ENCODE measurements at places on chromosomes 5 and 9.
A peak's percentile ranks its signal among the peaks of the same experiment; 100 is the strongest.

- DNase-seq, result no peak
Observed at GRCh38 chr5:176743868-176744583, 66.3 kb upstream of the UNC5A start.

DNA sequence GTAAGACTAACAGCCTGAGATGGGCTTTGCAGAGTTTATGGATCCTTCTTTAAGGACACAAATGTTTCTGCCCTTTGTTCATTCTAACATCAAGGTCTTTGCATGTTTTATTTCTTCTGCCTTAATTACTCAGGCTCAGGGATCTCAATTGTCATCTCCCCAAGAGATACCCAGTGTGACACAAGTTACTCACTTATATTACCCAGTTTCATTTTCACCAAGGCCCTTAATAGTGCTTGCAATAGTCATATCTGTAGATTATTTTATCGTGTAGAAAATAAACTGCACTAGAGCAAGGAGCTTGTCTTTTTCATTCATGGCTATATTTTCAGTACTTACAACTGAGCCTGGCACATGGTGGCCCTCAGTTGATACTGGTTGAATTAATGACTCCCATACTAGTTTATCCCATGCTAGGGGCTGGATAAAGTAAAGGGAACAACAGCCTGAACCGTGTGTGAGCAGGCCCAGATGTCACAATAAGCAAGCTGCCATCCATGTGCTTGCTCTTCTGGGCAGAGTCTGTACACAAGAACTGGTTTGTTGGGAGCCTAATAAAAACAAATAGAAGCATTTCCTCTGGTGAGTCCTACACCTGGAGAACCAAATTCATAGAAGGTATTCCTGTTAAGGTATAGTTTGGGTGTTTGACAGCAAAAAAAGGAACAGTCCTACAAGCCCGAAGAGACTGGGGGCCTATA lies 112.5 kb upstream of the CD180 start:
- DNase-seq, result no peak

DNA sequence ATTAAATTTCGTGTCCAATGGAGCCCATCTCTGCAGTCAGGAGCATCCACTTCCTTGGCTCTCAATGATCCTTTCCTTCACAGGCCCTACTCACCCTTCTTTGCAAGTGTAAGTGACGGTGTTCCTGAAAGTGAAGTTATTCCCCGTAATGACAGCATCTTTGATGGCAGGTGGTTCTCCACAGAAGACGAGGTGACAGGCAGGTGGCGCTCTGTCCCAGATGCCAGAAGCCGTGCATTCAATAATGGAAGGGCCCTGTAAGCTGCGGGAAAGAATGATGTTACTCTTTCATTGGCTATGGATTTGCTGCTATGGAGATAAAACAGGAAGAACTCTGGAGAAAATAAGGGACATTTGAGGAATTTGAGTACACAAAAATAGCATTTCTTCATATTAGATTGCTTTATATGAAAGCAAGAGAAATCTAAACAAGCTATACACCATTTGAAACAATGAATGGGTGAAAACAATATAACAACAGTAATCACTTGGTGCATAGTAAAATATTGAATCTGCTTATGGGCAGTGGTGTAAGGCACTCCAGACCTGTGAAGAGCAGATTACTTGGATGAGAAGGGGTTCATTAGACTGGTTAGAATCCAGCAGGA lies 89.9 kb upstream of the TXNDC8 start:
- peak; percentile 60 for DNase-seq

GRCh38 chr5:127925916-127926315 lies 157.7 kb upstream of the SLC12A2 start:
- peak; percentile 42 for DNase-seq

DNA sequence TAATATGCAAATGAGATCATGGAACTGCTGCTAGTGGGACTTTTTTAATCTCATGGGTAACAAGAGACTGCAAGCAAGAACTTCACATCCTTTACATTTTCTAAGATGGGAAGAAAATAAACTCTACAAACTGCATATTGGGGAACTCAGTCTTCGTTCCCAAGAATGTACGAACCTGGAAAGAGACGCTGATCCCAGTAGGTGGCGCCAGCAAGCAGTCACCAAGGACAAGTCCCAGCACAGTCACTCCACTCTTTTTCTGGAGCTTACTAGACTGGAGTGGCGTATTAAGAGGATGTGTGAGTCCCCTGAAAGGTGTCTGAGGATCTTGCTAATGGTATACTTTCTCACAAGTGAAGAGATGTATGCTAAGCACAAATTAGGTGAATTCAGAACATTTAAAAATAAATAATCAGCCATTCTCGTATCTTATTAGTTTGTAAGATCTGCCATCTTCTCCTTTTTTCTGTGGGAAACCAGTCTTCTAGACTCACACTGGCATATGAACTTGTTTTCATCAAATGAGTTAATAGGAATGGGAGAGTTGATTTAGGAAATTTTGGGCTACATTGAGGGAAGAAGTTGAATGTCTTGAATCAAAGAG lies 16.0 kb upstream of the PUM3 start:
- peak; percentile 77 for DNase-seq

DNA sequence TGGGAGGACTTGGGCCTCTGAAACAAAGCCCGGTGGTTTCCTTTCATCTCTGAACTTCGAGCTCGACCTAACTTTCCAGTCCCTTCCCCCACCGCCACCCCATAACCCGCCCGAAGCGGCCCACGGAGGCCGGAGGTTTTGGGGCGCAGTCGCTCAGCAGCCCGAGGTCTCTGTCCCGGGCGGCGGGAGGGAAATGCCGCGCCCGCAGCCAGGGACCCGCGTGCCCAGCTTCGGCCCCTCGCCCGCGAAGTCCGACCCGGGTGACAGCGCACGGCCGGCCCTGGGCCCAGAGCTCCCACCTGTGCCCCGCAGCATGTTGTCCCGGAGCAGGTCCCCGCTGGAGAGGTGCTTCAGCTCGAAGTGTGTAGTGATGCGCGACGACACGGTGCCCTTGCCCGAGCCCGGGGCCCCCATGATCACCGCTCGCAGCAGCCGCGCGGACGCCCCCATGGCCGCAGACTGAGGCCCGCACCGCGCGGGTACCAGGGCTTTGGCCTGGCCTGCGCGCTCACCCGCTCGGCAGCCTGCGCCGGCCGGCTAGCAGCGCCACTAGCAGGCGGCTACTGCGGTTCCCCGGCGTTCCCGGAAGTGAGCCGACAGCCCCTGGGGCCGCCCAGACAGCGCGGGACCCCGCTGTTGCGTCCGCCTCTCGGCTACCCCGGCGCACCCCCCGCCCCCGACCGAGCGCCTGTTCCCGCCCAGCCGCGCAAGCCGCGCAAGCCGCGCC lies at the start of gene AK3:
Gene AK3 (minus strand): TSS at position 565 of the 727 bp plus-strand sequence. CDS start 115 bp downstream, at position 450.
- DNase-seq, result peak; percentile 95

GRCh38 chr9:116156621-116157314 lies 3.2 kb downstream of the PAPPA start:
- peak; percentile 92 for DNase-seq

GRCh38 chr9:109166771-109167601 lies at the start of gene FRRS1L:
Gene FRRS1L, minus strand, starts transcription at chr9:109167249. Its CDS starts 111 bp downstream, at chr9:109167138.
- DNase-seq, result no peak

DNA sequence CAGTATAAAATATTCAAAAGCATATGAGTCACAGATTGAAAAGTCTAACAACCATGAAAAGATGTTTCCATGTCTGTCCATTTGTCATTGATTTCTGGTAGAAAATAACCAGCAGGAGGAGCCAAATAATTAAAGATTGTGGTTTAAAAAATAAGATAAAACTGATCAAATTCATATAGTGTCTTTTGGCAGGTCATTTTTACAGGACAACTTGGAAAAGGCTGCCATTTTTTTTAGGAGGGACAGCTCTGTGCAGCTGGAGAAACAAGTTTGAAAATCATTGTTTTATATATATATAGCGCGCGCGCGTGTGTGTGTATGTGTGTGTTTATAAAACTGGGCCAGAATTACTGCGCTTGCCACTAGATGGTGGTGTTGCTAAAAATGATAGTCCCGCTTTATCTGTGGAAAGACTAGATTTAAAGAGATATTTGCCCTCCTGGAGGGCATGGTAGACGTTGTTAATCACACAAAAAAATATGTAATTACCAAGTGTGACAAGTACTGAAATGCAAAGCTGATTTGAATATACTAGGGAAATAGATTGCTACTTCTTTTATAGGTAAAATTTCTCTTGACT lies 1.3 kb upstream of the TRMO start:
- DNase-seq, result peak; percentile 90

GRCh38 chr9:127915801-127916719 lies 781 bp downstream of the ST6GALNAC4 start:
- DNase-seq, result no peak

DNA sequence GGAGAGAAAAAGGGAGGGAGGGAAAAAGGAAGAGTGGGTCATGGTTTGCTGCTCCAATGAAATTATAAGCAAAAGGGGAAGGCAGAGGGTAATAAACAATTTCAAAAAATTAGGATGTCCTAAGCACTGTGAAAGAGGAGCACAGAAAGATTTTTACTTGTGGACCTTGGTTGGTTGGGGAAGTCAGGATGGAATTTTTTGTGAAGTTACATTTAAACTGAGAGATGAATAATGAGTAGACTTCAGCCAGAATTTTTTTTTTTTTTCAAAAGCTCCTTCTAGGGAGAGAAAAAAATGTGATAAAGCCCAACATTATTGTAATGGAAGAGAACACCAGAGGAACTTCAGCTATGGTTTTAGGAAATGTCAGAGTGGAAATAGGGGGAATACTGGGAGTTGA lies 515.9 kb upstream of the PAPPA start:
- no peak for DNase-seq

GRCh38 chr5:18119156-18119785 lies 485.0 kb downstream of the TAF11L14 start:
- DNase-seq, result peak; percentile 55

GRCh38 chr9:13817754-13818278 lies 496.1 kb downstream of the NFIB start:
- DNase-seq, result no peak

- DNase-seq, result no peak
Observed at GRCh38 chr5:103487822-103488493, 74.6 kb downstream of the NUDT12 start.

DNA sequence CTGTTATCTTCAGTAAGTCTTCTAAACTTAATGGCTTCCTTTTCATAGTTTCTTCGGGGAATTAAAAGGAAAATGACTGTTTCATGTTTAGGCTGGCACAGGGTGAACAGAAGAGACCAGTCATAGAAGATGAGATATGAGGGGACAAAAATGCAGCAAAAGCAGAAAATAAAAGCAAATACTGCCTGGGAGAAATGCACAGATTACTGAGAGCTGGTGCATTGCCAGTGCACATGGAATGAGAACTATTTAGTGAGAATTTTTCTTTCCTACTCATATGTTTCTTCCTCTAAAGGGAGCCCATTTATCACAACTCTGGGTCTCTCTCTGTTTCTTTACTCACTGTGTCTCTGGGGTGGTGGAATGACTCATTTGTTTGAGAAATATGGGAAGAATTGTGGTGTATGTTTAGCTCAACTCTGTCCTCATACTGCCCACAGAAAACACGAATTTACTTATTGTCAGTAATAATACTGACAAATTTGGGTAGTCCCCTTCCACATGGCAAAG lies 25.9 kb upstream of the ANKRD55 start:
- DNase-seq, result no peak

DNA sequence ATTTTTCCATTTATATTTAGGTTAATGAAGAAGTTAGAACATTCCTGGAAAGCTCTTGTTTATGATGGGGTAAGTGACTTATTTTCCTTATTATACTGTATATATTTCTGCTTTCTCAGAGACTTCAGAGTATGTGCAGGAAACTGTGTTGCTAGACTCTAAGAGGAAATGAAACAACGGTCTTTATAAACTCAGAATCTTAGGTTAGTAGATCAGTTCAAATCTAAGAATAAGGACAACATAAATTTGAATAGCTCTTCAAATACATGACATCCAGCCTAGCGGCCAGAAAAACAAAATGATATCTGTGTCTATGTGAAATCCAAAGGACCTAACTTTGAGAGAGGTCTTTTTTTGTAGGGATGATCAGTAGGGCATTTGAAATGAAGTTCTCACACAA lies 94.3 kb downstream of the PRKACG start:
- DNase-seq, result no peak

GRCh38 chr5:41747301-41747700 lies 122.9 kb downstream of the OXCT1 start:
- peak; percentile 24 for DNase-seq

- DNase-seq, result no peak
Observed at GRCh38 chr9:132426639-132427414, 16.8 kb downstream of the CFAP77 start.

GRCh38 chr9:5957166-5957565 lies 58.3 kb downstream of the RANBP6 start:
- no peak for DNase-seq

DNA sequence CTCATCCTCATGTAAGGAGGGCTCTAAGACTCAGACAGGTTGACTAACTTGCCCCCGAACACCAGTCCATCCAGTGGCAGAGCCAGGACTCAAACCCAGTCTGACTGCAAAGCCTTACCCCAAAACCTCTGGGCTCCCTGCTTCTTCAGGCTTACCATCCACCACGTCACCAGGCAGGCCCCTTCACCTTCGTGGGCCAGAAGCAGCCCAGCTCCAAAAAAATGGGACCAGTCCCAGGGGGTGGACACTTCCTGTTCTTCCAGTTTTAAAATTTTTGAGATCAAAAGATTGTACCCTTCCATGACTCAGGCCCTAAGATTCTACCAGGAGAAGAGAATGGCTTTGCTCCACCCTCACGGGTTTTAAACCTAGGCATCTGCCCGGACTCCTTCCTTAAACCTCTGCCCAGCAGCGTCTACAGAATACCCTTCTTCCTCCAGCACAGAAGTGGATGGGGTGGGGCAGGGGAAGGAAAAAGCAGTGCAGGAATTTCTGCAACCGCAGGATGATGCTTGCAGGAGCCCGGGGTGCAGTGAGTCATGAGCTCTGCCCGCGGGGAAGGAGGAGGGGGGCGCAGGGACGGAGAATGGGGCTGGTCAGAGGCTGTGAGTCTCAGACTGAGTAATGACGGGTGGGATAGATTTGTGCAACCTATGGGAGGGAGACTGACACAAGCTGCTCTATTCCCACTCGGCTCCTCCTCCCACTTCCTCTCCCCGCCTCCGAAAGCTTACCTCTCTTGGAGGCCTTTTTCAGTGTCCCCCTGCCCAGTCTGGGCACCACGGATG lies 50.4 kb upstream of the STXBP1 start:
- DNase-seq, result peak; percentile 93

DNA sequence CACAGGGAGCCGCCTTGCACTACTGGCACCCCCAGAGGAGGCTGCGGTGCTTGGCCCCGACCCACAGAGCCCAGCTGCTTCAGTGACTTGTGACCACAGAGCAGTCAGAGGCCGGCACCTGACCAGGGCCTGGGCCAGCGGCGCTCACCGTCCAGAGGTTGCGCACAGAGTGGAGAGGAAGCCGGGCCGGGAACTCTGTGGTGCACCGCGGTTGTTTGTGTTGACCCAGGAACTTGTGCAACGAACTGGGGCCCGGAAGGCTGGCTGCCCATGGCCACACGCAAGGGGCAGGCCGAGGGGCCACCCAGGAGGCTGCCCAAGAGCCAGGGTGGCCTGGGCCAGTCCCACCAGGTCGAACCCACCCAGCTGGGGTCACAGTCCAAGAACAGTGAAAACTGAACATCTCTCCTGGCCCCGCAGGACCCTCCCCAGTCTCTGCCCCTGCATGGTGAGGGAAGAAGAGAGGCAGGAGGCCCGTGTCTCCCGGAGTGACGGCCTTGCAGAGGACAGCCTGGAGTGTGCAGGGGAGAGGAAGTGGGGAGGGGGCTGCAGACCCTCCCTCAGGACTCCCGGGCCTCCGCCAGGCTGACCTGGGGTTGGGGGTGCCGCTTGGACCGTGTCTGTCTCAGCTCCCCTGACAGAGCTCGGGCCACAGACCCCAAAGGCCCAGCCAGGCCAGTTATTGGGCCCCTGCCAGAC lies 42.8 kb upstream of the EGFL7 start:
- DNase-seq, result no peak

GRCh38 chr9:114339130-114339908 lies 9.7 kb downstream of the ORM2 start:
- DNase-seq, result peak; percentile 57
